ENCODE measurements at places on chromosomes 5 and 9.

DNA sequence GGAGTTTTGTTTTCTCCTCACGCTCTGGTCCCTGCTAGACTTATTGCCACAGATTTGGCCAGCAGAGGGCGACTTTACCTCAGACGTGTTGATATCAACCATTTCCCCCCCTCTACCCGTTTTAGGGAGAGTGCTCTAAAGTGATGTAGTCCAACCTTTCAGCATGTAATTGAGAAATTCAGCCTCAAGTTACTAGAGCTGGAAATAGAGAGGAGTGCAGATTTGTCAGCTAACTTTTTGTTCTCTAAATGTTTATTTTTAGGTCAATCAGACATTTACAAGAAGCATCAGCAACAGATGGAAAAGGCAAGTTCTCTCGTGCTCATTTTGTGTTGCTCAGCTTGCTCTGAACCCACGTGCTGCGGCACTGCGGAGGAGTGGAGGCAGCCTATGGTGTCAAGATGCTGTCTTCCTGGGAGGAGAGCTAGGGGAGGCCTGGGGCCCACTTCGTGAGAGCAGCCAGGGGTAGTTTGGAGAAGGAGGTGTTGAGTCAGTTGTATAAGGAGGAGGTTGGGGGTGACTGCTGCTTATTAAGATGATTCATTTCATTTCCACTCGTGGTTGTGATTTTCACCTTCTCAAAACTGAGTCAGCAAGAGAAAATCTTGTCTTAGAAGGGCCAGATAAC is 53.6 kb downstream of the GPR107 start:
- no peak for DNase-seq

GRCh38 chr9:130745829-130746228 is 52.2 kb downstream of the EXOSC2 start:
- no peak for DNase-seq

DNA sequence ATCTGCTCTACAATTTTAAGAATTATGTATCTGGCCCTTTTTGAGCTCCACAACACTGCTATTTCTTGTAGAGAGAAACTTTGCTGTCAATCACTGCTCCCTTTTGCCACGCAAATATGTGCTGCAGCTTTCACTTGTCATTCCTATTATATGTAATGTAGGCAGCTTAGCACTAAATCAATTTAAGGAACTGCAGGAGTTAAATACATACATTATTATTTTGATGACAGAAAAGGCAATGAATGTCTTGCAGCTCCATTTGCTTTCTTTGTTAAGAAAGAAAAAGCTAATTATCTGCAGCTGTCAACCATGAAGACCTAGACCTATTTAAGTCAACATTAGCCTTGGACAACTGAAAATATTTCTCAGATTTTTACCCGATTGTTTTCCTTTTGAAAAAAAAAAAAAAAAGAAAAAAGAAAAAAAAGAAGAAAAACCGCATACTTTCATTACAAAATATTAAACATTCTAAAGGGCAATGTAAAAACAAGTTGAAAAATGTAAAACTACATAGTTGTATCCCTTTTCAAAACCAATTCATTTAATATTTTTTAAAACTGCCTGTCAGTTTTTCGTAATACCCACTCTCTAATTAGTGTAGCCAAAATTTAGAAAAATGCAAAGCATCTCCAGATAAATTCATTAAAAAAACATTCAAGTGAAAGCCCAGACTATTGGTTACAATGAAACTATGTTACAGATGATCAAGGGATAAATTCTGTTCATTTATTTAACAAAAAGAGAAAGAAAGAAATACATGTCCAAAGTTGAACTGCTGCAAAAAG is 57.2 kb downstream of the RFX3 start:
- no peak for DNase-seq

- no peak for DNase-seq
Observed at GRCh38 chr5:15664961-15665360, 165.0 kb downstream of the FBXL7 start.

DNA sequence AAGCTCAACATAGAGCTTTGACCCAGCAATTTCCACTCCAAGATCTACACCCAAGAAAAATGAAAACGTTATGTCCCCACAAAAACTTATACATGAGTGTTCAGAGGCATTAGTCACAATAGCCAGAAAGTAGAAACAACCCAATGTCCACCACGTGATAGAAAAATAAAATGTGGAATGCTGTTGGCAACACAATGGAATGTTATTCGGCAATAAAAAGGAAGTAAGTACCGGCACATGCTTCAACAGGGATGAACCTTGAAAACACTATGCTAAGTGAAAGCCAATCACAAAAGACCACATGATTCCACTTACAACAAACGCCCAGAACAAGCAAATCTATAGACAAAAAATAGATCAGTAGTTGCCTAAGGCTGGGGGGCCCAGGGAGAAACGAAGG is 6.0 kb downstream of the UBQLN1 start:
- peak; percentile 47 for DNase-seq

GRCh38 chr5:160520609-160521391 is 99.1 kb downstream of the PTTG1 start:
- DNase-seq: no peak

DNA sequence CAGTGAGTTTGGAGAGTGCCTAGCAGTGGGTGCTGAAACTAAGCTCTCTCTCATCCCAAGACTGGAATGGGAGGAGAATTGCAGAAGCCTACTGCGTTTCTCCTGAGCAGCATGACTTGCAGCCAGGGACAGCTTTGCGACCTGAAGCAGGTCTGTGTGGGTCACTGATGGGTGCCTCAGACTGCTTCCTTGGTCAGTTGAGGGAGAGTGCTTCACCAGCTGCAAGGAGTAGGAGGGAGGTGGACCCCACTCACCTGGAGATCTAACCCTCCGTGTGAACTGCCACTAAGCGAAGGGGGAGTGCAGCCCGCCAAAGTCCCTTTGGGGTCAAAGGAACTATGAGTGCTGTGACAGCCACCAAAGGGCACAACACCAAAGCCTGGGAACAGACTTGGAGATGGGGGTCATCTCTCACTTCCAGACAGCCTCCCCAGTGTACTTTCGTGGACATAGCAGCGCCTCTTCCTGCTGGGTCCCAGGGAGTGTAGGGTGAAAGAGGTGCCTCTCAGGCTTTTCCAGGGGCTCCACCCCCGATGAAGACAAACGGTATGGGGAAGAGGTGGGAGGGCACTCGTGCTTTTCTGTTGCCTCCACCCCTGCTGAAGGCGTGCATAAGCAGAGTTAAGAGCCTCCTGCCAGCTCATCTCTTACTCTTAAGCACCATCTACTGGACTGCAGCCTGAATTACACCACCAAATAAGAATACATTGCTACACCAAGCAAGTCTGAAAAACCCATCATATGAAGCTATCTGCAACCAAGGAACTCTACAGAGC is 34.3 kb upstream of the MACIR start:
- DNase-seq: no peak

DNA sequence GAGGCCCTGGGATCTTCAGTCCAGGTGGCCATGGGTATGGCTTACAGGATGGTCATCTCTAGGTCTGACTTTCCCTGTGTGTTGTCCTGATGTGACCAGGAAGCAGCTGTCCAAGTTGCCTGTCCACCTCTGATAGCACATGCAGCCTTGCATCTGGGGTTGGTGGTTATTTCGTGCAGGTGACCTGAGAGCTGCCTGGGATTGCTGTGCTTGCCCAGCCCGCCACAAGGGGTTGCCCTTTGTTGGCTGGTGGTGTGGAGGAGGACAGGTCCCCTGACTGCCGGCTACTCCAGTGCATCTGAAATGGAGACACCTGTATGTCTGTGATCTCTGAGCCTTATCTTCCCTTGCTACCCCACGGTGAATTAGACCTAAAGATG is 212.6 kb downstream of the ARHGAP26 start:
- no peak for DNase-seq

DNA sequence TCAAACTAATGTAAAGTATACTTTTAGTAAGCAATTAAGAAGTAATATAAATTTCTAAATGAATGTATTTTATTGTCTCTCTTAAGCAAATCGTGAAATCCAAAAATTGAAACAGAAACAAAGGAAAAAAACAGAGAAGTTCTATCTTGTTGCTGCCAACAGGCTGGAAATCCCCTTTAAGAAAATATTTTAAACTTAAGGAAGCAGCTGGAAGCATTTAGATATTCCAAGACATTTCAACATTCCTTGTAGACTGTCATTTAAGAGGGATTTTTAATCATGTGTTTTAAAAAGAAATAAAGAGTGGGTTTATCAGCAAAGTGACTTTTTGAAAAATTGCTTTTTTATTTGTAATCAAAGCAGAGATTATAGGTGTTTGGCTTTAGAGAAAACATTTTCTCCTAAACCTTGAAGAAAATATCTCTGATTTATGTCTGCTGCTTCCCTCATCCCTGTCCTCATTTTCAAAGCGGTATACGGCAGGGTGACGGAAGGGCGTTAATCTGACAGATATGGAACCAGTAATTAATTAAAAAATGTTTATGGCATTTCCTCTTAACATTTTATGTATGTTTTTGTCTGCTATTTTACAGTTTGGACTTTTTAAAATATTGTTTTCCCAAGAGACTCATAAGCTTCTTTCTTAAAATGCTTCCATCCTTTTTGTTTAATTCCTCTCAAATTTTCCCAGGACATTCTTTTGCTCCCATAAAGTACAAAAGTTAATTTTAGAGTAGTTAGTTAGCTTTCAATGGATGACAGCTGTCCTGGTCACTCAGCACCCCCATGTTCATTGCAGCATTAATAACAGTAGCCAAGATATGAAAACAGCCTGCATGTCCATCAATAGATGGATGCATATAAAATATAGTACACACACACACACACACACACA is 245.6 kb downstream of the LURAP1L start:
- DNase-seq: no peak

GRCh38 chr9:847505-847904 is 6.0 kb downstream of the DMRT1 start:
- no peak for DNase-seq

GRCh38 chr5:178429156-178429468 is 161.1 kb downstream of the COL23A1 start:
- no peak for DNase-seq

- peak; percentile 77 for DNase-seq
Observed at GRCh38 chr9:81622471-81623255, 66.7 kb downstream of the TLE1 start.

DNA sequence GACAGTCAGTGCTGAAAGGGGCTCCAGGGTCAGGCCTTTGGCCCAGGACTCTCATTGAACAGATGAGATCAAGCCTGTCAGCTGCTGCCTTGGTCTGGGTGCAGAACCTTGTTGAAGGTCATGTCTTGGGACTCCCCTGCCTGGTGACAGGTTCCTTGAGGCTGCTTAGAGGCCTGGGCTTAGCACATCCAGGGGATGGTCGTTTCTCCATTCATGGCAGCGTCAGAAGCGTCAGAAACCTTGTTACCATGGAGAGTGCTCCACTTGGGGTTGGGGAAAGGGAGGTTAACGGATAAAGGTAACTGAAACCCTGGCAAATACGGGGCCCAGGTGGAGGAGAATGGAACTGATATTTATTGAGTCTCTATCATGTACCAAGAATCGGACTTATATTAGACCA is 8.8 kb downstream of the ARPC5L start:
- no peak for DNase-seq

DNA sequence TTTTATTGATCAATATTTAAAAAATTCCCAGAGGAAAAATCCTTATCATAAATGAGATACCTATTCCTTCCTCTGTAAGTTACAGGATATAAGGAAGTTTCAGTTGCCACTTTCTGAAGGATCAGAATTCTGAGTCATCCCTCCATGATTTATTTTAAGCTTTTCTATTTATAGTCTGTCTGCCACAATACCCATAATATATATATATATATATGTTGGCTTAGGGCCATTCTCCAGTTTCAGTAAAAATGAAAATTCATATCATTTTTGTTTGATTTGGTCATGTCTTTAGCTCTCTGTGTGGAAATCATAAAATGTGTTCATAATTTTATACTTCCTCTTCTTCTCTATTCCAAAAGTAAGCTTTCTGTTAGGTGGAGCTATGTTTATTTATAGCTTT is 215.8 kb upstream of the CYLC2 start:
- peak; percentile 73 for DNase-seq

DNA sequence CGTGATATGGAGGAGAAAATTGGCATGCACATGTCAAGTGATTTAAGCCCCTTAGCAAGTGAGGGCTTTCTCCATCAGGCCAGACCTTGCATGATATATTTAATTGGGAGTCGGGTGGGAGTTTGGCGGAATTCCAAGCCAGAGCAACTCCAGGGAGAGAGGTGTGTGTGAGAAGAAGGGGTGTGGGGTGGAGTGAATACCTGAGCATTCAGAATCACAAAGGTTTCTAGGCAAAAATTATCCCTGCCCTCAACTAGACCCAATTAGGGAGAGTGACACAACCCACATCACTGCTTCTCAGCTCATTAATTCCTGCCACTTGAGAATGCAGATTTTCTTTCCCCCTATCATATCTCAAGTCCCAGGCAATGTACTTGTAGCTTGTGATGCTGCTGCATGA is 279.7 kb upstream of the TUT7 start:
- DNase-seq: no peak

- DNase-seq: no peak
Observed at GRCh38 chr5:129717751-129718310, 30.1 kb upstream of the MINAR2 start.

DNA sequence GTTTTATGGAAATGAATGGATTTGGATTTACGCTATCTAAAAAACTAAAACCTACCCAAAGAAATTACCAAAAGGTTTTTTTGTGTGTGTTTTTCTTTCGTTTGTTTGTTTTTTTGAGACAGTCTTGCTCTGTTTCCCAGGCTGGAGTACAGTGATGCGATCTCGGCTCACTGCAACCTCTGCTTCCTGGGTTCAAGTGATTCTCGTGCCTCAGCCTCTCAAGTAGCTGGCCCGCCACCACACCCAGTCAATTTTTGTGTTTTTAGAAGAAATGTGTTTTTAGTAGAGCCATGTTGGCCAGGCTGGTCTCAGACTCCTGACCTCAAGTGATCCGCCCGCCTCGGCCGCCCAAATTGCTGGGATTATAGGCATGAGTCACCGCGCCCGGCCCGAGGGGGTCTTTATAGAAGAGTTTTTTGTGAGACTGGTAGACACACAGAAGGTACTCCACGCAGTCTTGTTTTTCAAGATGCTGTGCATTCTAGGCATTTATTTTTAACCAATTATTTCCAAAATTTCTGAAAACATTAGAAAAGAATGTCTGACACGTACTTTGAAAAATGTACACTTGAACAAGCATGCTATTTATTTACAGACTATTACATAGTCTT is 75.7 kb downstream of the NR6A1 start:
- no peak for DNase-seq

- DNase-seq: no peak
Observed at GRCh38 chr9:79912318-79913070, 340.7 kb downstream of the TLE4 start.

DNA sequence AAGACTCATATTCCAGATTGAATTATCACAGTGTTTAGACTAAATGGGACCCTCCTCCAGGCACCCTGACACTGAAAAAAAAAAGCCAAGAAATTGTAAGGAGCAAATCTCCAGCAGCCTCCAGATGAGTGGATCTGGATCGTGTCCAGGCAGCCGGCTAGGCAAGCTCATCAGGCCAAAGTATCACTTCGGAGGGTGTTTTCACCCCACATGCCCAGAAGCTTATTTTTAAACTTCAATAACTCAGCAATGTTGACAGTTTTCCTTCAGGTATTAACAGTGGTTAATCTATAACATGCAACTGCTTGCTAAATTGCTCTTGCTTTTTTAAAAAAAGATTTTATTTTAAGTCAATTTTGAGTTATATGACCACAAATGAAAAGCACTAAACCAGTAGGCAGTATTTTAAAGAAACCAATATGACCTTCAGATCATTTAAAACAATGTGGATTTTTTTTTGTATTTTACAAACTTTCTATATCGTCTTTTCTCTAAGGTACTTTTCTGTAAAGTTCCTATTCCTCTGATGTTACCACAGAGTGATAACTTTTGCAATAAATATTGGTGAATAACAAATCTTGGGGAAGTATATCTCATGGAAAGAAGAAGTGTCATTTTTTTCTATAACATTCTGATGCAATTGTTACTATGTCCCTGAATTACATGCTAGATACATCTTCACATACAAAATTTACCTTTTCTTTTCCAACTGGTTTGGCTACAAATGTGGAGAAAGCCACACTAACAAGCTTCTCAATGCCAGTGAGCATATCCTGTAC is 30.7 kb downstream of the ACOT12 start:
- DNase-seq: no peak

Data from retinal pigment epithelial cell (primary cell).